Fibroblast of lung (primary cell): ENCODE measurements at places on chromosomes 13 and 19. TPM values are rescaled to one million over a fixed set of nuclear protein-coding genes. Genes with fewer than 3 reads are reported as not detected.
A peak's percentile ranks its signal among the peaks of the same experiment; 100 is the strongest.

- no peaks in the 10 kb centered on the region for H3K4me1 ChIP-seq
- DNase-seq: peak; percentile 41
- H3K4me3 ChIP-seq: no peak overlapping the region
- no peaks in the 10 kb centered on the region for H3K27me3 ChIP-seq
- H3K27ac ChIP-seq: no peak overlapping the region
- no peaks in the 10 kb centered on the region for H3K36me3 ChIP-seq
Measured at GRCh38 chr13:44769686-44770085, 193.6 kb upstream of the TSC22D1 start.

Gene SCGB2B2
- total RNA-seq: 0.50 TPM in 1 of 2 replicates, not detected in the other

DNA sequence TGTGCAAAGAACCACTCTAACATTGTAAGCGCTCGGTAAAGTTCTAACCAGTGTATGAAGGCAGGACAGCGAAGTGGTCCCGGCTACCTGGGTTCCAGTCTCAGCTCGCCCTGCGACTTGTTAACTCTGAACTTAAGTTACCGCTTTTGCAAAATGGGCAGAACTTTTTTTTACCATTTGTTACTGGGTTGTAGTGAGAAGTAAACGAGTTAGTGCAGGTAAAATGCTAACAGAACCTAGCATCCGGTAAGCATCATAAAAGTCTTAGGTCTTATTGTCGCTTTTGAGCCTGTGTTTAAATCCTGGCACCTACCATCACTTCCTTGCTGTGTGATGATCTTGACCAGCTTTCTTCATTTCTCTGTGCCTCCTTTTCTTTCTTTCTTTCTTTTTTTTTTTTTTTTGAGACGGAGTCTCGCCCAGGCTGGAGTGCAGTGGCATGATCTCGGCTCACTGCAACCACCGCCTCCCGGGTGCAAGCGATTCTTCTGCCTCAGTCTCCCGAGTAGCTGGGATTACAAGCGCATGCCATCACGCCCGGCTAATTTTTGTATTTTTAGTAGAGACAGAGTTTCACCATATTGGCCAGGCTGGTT, 734 bp upstream of the TRMT1 start:
- no peaks in the 10 kb centered on the region for H3K27me3 ChIP-seq
- H3K4me3 ChIP-seq: peak overlapping the region; percentile 94
- peaks cover 16% of the 10 kb centered on the region for H3K4me1 ChIP-seq
- peaks cover 10% of the 10 kb centered on the region for H3K36me3 ChIP-seq

Gene TMEM238
- 0.26 and 0.33 TPM in 2 replicates for total RNA-seq

Gene LILRB1
- not detected in 2 replicates for total RNA-seq

Gene CYP4F2
- not detected in 2 replicates for total RNA-seq

DNA sequence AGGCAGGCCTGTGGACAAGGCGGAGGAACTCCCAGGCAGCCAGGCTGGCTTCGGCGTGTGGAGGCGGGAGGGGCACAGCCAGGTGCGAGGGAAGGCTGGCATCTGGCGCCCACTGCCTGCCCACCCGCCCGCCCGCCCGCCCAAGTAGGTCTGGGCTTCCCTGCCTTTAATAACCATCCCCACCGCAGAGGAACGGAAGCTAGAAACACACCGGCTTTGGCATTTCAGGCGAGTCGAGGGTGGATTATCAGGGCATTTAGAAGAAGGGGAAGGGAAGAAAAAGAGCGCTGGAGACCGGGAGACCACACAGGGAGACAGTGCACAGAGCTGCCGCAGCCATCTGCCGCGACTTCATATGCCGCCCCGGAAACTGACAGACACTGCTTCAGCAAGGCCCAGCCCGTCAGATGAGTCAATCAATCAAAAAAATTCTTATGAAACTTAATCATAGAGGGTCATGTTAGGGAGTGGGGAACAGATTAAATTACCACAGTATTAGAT, 199.7 kb downstream of the TSHZ3 start:
- H3K4me3 ChIP-seq: no peak overlapping the region
- H3K27ac ChIP-seq: no peak overlapping the region
- no peaks in the 10 kb centered on the region for H3K36me3 ChIP-seq
- no peak for DNase-seq
- no peaks in the 10 kb centered on the region for H3K4me1 ChIP-seq

Gene NLRP5
- not detected in 2 replicates for total RNA-seq

- no peaks in the 10 kb centered on the region for H3K36me3 ChIP-seq
- no peak overlapping the region for H3K4me3 ChIP-seq
- H3K4me1 ChIP-seq: peaks cover 3% of the 10 kb centered on the region
- H3K27ac ChIP-seq: no peak overlapping the region
- DNase-seq: no peak
- peaks cover 4% of the 10 kb centered on the region for H3K27me3 ChIP-seq
Measured at GRCh38 chr19:2567580-2567979, 91.7 kb downstream of the GADD45B start.

Gene LRFN3
- 2.6 and 3.1 TPM in 2 replicates for total RNA-seq

DNA sequence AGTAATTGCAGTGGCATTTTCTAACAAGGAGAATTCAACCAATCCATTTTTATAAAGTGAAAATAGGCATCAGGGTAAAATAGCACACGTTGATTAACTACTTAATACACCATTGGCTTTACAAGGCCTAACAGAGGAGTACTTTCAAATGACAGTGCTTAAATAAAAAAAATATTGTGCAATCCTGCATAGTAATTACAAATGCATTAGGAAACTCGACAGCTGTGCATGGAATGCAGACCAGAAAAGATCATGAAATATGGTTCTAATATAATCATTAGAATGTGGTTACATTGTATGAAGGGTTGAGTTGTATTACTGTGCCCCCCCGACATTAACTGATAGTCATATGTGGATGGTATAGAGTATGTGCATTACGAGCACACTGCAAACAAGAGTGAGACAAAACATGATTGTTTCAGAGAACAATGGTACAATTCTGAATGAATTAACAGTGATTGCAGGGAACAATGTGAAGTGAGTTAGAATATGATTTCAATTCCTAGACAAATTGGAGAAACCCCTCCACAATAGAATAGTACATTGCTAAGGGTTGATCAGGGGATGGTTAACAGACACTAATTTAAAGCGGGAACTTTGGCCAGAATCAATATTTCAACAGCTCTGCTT, 270.6 kb downstream of the GPC5 start:
- H3K27ac ChIP-seq: no peak overlapping the region
- no peaks in the 10 kb centered on the region for H3K36me3 ChIP-seq
- H3K27me3 ChIP-seq: no peaks in the 10 kb centered on the region
- peak; percentile 61 for DNase-seq
- no peaks in the 10 kb centered on the region for H3K4me1 ChIP-seq

Gene IZUMO2
- not detected in 2 replicates for total RNA-seq

- H3K4me3 ChIP-seq: no peak overlapping the region
- H3K4me1 ChIP-seq: no peaks in the 10 kb centered on the region
- no peak overlapping the region for H3K27ac ChIP-seq
- DNase-seq: no peak
- peaks cover 8% of the 10 kb centered on the region for H3K36me3 ChIP-seq
Measured at GRCh38 chr19:49201042-49201441, 43.5 kb downstream of the TRPM4 start.

GRCh38 chr13:75102001-75102716, 379.8 kb downstream of the TBC1D4 start:
- no peak overlapping the region for H3K4me3 ChIP-seq
- no peaks in the 10 kb centered on the region for H3K27me3 ChIP-seq
- H3K27ac ChIP-seq: no peak overlapping the region
- DNase-seq: peak; percentile 71
- no peaks in the 10 kb centered on the region for H3K36me3 ChIP-seq

DNA sequence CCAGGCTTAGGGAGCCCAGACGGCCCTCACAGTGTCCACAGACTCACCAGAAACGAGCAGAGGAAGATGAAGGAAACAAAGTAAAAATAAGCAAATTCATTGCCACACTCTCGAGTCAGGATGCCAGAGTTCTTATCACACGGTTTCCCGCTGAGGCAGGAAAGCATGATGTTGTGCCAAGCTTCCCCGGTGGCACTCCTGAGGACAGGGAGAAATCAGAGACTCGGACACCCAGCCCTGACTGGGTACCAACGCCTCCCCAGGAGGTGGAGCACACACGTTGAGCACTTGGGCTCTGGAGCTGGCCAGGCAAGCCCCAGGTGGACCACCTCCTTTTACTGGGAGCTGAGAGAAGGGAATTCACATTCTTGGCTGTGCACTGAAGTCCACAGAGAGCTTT, 81.5 kb downstream of the IER2 start:
- H3K27ac ChIP-seq: no peak overlapping the region
- H3K27me3 ChIP-seq: peaks cover 11% of the 10 kb centered on the region
- no peak for DNase-seq
- H3K4me1 ChIP-seq: no peaks in the 10 kb centered on the region
- no peaks in the 10 kb centered on the region for H3K36me3 ChIP-seq
- no peak overlapping the region for H3K4me3 ChIP-seq

- H3K4me1 ChIP-seq: no peaks in the 10 kb centered on the region
- no peaks in the 10 kb centered on the region for H3K27me3 ChIP-seq
- H3K27ac ChIP-seq: no peak overlapping the region
- H3K4me3 ChIP-seq: no peak overlapping the region
- H3K36me3 ChIP-seq: no peaks in the 10 kb centered on the region
- DNase-seq: peak; percentile 82
Measured at GRCh38 chr13:67515895-67516294, 285.8 kb upstream of the PCDH9 start.

Gene LILRB2
- not detected in 2 replicates for total RNA-seq

- no peaks in the 10 kb centered on the region for H3K4me1 ChIP-seq
- no peaks in the 10 kb centered on the region for H3K27me3 ChIP-seq
- H3K27ac ChIP-seq: no peak overlapping the region
- DNase-seq: no peak
Measured at GRCh38 chr19:58355215-58355796, 2.0 kb upstream of the A1BG start.

Gene RABAC1
- 152 and 193 TPM in 2 replicates for total RNA-seq

- H3K36me3 ChIP-seq: no peaks in the 10 kb centered on the region
- H3K4me3 ChIP-seq: no peak overlapping the region
- no peak for DNase-seq
Measured at GRCh38 chr13:39547108-39547507, 55.9 kb downstream of the LHFPL6 start.

DNA sequence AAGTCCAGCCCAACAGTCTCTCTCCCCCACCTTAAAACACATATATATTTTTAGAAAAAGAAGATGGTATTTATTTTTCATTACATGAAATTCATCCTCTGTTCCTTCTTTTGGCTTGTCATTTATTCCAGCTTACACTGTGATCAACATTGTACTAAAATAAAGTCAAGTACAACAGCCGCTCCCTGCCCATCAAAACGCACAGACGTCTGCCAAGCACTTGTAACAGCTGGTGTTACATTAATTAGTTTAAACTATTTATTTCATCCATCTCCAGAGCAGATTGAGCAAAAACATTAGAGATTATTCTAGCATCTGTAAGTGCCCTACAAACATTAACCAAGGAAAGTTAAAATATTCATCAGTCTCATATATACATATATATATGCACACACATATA, 350.5 kb downstream of the DACH1 start:
- no peaks in the 10 kb centered on the region for H3K4me1 ChIP-seq
- no peaks in the 10 kb centered on the region for H3K36me3 ChIP-seq
- H3K27ac ChIP-seq: no peak overlapping the region
- no peak for DNase-seq
- H3K27me3 ChIP-seq: no peaks in the 10 kb centered on the region
- H3K4me3 ChIP-seq: no peak overlapping the region

DNA sequence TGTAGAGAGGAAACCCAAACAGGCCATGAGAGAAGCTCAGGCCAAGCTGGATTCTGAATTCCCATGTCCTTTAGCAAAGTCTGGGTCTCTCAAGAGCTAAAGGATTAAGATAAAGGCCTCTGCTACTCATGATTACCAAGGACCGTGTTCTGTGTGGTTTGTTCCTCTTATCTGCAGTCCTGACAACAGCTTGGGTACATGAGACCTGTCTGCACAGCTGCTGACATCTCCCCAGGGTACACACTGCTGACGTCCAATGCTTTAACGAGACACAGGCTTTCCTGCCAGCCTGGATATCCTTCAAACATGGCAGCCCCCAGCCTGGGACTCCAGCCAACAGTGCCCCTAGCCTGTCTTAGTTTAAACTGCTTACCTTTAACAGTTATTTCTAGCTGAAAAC, 211.0 kb downstream of the SLC7A1 start:
- H3K27me3 ChIP-seq: no peaks in the 10 kb centered on the region
- H3K27ac ChIP-seq: no peak overlapping the region
- DNase-seq: no peak
- no peak overlapping the region for H3K4me3 ChIP-seq

DNA sequence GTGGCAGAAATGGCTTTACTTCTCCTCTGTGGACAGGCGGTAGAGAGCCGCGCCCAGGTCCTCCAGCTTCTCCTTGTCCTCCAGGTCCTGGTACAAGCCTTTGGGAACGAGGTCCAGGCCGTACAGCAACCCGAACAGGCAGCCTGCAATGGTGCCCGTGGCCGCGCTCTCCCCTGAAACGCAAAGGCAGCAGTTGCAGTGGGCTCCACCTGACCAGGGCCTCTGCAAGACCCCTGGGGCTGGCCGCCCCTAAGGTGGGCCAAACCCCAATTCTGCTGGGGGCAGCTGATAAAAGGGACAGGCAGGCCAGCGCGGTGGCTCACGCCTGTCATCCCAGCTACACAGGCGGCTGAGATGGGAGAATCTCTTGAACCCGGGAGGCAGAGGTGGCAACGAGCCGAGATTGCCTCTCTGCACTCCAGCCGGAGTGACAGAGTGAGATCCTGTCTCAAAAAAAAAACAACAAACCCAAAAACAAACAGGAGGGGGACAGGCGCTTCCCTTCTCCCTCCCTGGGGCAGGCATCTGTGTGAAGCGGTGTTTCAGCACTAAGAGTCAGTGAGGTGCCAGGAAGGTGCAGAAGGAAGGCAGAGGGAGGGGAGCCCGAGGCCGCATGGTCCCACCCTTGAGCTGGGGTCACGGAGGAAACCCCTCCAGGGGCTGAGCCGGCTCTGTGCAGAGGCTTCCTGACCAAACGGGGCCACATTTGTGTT, 30.3 kb downstream of the ADPRHL1 start:
- no peaks in the 10 kb centered on the region for H3K27me3 ChIP-seq
- no peak overlapping the region for H3K4me3 ChIP-seq
- H3K4me1 ChIP-seq: peaks cover 3% of the 10 kb centered on the region
- DNase-seq: no peak
- no peaks in the 10 kb centered on the region for H3K36me3 ChIP-seq

Gene CNFN
- not detected in 2 replicates for total RNA-seq

DNA sequence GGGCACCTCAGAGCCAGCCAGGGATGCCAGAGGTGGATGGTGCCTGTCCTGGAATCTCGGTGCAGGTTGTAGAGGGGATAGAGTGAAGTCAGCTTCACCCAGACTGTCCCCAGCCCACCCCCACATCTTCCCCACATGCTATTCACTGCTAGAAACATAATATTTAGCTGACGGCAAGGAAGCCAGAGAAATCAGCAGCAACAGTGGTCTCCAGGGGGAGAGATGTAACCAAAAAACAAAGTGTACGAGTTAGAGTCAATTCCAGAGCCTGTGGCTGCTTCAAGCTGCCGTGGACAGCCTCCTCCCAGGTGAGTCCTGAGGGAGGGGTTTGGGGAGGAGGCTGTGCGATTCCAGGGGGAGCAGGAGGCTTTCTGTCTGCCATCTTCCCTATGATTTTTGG, 97.6 kb downstream of the ZNF536 start:
- no peak for DNase-seq
- no peaks in the 10 kb centered on the region for H3K4me1 ChIP-seq
- H3K27ac ChIP-seq: no peak overlapping the region
- H3K36me3 ChIP-seq: no peaks in the 10 kb centered on the region
- H3K4me3 ChIP-seq: no peak overlapping the region
- no peaks in the 10 kb centered on the region for H3K27me3 ChIP-seq

- no peak overlapping the region for H3K4me3 ChIP-seq
- peak; percentile 47 for DNase-seq
- no peak overlapping the region for H3K27ac ChIP-seq
Measured at GRCh38 chr19:3818466-3818865, 32.3 kb upstream of the MATK start.

GRCh38 chr19:571566-571974, 826 bp upstream of the BSG start:
- H3K27me3 ChIP-seq: no peaks in the 10 kb centered on the region
- peak overlapping the region; percentile 81 for H3K27ac ChIP-seq
- peak; percentile 51 for DNase-seq
- H3K36me3 ChIP-seq: no peaks in the 10 kb centered on the region
